Right ventricle myocardium inferior (tissue), 1 donor: ENCODE measurements at places on chromosomes 4 and X.

DNA sequence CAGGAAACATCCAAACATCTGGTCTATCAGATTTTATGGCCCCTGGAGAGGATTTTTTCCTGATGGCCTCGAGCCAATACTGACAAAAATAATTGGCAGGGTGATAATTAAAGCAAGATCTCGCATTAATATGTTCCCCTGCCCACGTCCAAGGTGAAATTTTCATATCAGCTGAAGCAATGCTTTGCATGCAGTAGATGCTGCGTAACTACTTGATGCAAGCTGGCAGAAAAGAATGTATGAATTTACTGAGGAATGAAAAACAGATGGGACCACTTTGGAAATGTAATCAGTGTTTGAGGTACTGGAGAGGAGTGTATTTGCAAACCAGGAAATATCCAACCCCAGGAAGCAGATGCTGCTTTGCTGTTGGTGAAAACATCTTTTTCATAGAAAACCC, 36.8 kb upstream of the REST start:
- DNase-seq: no peak

DNA sequence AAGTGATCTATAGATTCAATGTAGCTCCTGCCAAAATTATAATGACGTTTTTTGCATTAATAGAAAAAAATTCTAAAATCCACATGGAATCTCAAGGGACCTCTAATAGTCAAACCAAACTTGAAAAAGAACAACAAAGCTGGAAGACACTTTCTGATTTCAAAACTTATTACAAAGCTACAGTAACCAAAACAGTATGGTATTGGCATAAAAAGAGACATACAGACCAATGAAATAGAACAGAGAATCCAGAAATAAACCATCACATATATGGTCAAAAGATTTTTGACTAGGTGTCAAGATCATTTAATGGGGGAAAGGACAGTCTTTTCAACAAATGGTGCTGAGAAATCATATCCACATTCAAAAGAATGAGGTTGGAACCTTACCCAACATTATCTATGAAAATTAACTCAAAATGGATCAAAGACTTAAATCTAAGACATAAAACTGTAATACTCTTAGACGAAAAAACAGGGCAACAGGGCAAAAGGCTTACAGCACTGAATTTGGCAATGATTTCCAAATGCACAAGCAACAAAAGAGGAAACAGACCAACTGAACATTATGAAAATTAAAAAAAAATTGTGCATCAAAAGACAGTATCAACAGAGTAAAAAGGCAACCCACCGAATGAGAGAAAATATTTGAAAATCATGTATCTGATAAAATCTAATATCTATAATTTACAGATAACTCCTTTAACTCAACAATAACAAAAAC, 3.9 kb downstream of the FBXO8 start:
- DNase-seq: no peak

DNA sequence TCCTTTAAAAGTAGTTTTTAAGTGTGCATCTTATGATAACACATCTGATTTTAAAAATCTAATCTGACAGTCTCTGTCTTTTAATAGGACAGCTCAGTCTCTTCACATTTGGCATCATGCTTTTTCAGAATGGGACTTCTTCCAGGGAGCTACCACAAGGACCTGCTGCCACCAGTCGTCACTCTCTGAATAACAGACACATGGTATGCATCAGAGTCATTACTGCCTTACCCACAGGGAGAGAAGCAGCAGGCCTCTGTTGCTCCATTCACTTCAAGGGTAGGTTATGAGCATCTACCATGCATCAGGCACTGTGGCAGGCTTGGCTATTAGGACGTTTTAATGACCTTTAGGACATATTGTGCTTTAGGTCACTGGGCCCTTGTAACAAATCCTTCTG, 50.0 kb upstream of the AFAP1 start:
- peak; percentile 3 for DNase-seq

GRCh38 chr4:71497078-71497477, 158.3 kb downstream of the SLC4A4 start:
- no peak for DNase-seq

- DNase-seq: no peak
Observed at GRCh38 chr4:108171339-108172230, 2.9 kb upstream of the LEF1 start.

DNA sequence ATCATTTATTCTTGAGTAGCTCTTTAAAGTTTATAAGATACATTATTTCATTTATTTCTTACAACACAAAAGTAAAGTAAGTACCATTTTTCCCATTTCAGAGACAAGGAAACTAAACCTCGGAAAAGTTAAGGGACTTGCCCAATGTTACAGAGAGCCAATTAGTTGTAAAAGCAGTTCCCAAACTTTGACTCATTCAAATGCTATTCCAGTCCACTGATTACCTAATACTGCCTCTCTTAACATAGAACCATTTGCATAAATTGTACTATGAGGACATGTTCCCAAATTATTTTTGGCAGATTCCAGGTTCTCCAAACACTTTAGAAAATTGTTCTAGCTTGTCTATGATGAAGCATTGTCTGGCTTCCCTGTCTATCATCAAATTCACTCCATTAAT, 45.6 kb upstream of the GRIA3 start:
- no peak for DNase-seq

DNA sequence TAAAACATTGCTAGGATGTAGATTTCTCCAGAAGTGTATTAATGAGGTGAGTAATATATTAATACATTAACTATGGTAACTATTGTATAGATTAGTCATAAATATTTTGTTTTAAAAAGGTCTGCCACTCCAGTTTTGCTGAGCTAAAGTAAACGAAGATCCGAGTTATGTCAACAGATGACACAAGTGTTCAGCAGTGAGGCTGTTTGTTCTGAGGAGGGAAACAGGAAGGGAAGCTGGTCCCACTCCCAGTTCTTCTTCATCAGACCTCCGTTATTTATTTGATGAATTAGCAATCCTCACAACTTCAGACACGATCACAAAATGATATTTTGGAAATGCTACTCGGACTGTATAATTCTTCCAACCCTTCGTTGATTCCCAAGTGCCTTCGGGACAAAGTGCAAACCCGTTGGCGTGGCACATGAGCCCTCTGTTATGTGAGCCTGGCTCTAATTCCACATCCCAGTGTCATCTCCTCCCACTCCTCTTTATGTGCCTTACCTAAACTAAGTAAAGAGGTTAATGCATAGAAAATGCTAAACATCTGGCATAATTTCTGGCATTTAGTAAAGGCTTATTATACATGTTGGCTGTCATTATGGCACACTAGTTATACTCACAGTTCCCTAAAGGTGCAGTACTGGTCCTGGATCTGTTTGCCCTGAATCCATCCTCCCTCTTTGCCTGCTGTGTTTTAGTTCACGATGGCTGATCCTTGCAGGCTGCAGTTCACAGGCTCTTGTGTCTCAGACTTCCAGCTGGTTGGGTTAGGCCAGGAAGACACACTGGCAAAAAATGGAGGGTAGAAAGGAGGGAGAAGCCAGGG, 190.6 kb upstream of the LNX1 start:
- no peak for DNase-seq

DNA sequence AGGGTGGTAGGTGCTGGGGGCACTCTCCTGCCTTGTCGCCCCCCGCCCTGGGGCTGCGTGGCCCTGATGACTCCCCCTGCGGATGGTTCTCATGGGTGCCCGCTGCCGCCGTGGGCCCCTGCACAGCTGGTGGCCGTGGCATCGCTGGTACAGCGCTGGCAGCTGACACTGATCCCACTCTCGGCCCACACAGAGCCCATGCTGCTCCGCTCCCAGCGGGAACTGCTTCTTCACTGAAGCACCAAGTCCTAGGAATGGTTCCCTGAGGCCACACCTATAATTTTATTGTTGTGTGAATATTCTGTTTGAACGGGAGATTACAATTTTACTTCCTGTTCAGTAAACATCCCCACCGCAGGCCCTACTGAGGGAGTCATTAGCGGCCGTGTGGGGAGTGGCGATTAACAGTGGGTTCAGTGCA, 138.6 kb upstream of the NKX1-1 start:
- no peak for DNase-seq

- DNase-seq: no peak
Observed at GRCh38 chrX:8845060-8845459, 43.9 kb upstream of the FAM9A start.

DNA sequence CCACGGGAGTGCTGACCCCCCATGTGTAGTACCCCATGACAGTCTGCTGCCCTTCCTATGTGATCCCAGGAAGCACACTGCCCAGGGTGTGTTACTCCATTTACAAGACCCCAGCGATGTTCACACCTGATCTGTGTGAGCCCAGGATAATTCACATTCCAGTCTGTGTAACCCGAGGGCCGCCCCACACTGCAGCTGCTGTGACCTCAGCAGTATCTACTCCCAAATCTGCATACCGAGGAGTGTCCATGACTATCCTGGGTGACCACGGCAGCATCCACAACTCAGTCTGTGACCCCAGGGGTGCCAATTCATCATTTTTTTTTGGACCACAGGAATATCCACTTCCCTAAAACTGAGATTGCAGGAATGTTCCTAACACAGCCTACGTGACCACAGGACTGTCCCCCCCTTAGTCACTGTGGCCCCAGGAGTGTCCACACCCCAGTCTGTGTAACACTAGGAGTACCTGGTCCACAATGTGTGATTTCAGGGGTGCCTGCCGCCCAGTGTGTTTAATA, 7.8 kb upstream of the GLOD5 start:
- DNase-seq: no peak

- DNase-seq: no peak
Observed at GRCh38 chrX:8138252-8138651, 32.8 kb downstream of the VCX2 start.

DNA sequence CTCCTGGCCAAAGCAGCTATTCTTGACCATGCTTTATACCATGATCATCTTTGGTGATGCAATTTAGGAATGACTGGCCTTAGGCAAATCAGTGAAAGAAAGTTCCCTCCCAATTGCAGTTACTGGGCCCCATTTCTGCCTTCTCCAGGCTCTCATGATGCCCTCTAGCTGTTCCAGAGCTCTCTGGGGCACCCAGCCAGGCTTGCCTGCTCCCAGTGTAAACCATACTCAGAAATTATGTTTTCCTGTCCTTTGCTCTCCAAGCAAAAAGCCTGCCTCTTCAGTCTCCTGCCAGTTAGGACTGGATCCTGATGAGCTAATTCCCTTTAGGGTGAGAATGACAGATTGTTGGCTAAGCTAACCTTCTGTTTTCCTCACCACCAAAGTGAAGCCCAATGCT, 85.3 kb upstream of the RBPJ start:
- DNase-seq: peak; percentile 81
